ENCODE measurements at places on chromosomes 4 and X.

DNA sequence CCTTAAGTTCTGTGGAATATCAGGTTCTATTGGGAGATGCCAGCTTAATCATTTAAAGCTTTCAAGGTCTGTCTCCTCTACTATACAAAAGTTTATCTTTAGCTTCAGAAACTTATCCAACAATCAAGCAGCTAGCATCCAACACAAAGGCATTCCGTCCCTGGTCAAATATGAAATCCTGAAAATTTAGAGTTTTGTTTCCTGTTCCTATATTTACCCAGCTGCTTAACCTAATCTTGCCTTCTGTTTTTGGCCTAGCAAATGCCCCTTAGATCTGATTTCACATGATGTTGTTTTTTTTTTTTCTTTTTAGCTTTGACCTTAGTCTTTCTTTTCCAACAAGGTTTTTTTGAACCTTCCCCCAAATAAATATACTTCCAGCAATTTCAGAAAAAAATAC, 33.8 kb downstream of the FAM13A start:
- DNase-seq, result no peak

DNA sequence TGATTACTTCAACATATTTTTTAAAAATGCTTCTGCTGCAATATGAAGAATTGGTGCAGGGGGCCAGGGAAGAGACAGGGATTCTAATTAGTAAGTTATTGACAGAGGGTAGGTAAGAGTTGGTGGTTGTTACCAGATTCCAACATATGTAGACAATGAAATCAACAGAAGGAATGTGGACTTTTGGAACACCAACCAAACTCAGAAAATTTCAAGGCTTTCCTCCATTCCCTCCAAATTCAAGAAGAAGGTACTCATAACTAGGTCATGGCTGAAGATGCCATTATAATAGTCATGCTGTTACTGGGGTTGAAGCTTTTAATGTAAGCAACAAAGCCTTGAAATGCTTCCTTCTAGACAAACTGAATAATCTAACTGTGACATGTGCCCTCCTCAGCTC, 22.9 kb upstream of the CXCL13 start:
- no peak for DNase-seq

- DNase-seq, result no peak
Observed at GRCh38 chrX:43357741-43358140, 298.4 kb upstream of the MAOA start.

GRCh38 chr4:27779827-27780226, 919.2 kb downstream of the STIM2 start:
- no peak for DNase-seq

GRCh38 chrX:153902385-153902784, 2.1 kb upstream of the AVPR2 start:
- no peak for DNase-seq

DNA sequence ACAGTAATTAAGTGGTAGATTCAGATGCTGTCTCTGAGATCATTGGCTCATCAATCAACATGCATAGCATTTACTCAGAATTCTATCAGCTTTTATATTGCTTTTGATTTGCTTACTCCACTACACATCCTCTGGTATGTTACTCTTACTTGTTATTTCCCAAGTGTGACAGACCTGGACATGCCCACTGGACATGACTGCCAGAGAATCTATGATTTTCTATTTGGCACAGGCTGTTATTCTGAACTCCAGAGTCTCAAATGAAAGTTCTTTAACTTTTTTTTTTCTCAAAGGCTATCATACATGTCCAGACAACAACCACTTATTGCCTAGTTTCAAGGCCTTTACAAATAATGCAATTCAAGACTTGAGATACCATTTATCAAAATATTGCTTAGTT, 116.1 kb upstream of the ARHGAP24 start:
- no peak for DNase-seq

DNA sequence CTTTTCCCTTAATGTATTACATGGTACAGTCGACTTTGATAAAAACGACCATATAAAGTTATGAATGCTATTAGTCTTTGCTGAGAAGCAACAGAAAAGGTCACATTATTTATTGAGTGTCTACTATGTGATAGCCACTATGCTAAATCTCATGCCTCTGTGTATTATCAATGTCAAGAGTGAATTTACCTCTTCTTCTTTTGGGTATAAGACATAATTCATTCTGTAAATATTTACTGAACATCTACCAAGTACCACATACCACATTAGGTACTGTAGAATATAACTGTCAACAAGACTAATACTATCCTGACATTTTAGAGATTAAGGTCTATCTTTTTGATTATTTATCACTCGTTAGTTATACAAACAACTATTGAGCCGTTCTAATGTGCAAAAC, 268.7 kb upstream of the FTHL17 start:
- DNase-seq, result no peak

- DNase-seq, result no peak
Observed at GRCh38 chrX:133776072-133776471, 209.3 kb downstream of the GPC3 start.

DNA sequence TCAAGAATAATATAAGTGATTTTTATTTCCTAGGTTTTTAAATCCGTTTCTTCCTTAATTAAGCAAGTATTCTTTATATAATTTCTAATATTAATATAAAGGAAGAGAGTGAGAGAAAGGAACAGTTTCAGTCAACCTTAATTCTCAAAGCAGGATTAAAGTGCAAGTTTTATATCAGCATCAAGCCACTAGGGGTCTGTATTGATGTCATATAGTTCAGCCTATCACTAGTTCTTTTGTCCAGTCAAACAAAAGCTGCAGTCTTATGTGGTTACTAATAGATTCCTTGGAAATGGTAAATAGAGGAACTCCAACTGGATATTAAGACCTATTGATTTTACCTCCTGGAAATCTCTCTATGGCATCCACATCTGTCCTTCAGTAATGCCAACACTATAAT, 82.0 kb downstream of the NAP1L3 start:
- no peak for DNase-seq

- DNase-seq, result no peak
Observed at GRCh38 chrX:124042042-124042441, 80.5 kb downstream of the STAG2 start.

GRCh38 chr4:177001271-177002175, 208.8 kb upstream of the VEGFC start:
- no peak for DNase-seq

DNA sequence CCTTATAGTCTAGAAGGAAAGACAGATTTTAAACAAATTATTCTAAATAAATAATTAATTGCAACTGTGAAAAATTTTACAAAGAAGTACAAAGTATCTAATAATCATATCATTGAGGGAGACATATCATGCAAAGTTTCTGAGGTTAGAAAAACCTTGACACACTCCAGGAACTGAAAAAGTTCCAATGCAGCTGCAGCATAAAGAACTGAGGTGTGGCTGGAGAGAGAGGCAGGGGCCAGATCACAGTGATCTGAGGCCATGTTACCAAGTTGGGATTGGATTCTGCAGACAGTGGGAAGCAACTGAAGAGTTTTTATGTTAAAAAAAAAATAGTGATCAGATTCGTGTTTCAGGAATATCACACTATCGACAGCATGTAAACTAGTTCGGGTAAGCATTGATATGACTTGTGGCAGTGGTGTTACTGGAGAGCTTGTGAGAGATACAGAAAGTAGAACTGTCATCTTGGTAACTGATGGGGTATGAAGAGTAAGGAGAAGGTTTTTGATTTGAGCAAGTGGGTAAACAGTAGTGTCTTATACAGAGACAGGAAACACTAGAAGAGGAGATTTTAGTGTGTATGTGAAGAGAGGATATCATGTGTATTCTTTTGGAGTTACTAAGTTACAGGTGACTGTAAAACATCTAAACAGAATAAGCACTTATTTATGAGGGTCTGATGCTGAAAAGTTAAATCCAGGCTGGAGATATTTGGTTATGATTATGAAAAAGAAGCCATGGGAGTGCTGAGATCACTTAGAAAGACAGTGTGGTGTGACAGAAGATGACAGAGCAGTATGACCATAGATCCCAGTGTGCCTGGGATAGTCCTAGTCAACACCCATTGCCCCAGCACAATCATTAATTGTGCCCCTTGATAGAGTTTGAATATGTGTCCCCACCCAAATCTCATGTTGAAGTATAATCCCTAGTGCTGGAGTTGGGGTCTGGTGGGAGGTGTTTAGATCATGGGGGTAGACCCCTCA, 15.6 kb upstream of the SPRY1 start:
- no peak for DNase-seq

- DNase-seq, result no peak
Observed at GRCh38 chr4:76589872-76590797, 155.1 kb downstream of the SHROOM3 start.

DNA sequence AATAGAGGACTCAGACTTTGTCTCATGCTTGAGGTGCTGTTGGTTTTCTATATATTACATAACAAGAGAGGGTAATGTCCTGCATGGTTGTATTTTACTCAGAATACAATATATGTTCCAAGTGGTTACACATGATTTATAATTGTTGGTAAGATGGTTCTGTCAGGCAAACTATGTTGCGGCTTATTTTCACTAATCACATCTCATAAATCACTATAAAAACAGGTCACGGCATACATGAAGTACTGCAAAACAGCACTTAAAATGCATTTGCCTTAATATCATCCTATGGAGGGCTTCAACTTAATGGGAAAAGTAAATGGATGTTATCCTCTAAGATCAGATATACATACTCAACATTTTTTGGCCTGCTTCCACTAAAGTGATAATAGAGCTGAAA, 246.0 kb upstream of the ARSJ start:
- DNase-seq, result no peak

GRCh38 chr4:834368-835147, 8.6 kb upstream of the CPLX1 start:
- no peak for DNase-seq

- DNase-seq, result no peak
Observed at GRCh38 chrX:25597551-25597950, 540.6 kb upstream of the MAGEB18 start.

- DNase-seq, result no peak
Observed at GRCh38 chr4:137361756-137362470, 170.4 kb downstream of the PCDH18 start.

DNA sequence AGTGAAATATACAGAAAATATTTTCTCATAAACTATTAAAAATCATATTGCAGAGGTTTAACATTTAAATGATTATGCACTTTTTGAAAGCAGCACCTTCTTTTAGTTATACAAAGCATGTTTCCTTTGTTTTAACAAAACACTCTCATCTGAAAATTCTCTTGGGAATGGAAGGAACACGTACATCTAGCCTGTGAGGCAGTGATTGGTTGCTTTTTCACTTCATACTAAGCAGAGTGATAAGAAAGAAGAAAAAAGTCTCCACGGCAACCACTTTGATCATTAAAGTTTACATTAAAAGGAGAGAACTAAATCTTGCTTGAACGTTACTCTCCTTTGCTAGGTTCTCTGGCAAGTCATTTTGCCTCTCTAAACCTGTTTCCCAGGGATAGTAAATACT, 41.7 kb upstream of the H2AZ1 start:
- DNase-seq, result no peak

- no peak for DNase-seq
Observed at GRCh38 chr4:13584481-13584880, 40.2 kb upstream of the NKX3-2 start.

GRCh38 chrX:39514801-39515200, 583.0 kb downstream of the BCOR start:
- DNase-seq, result no peak

Data from esophagus squamous epithelium (tissue), 5 donors.